T47D (cell line): ENCODE measurements at places on chromosomes 6 and 20.
A peak's percentile ranks its signal among the peaks of the same experiment; 100 is the strongest.

DNA sequence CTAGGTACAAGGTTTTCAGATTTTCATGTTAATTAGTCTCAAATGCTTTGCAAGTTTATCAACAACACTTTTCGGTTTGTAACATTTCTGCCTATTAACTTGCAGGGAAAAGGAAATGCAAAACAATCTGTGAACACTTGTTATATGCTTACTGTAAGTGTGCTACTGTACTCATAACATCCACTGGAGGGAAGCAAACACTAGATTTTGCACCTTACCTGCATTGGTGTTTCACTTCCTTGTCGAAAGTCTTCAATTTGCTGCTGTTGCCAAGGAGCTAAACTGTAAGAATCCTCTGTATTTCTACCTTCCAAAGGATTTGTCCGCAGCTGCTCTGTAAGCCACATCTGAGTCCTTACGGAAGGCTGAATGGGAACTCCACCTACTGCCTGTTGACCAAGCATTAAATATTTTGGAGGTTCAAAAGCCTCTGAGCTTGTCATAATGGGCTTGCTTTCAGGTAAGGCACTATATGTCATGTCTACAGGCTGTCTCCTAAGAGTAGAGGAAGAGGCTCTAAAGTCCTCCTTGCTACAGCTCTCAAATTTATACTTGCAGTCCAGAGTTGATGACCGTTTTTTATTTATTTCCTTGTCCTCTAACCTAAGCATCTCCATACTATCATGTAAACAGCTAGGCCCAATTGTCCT, 17.3 kb downstream of the PLN start:
- DNase-seq: peak; percentile 76

DNA sequence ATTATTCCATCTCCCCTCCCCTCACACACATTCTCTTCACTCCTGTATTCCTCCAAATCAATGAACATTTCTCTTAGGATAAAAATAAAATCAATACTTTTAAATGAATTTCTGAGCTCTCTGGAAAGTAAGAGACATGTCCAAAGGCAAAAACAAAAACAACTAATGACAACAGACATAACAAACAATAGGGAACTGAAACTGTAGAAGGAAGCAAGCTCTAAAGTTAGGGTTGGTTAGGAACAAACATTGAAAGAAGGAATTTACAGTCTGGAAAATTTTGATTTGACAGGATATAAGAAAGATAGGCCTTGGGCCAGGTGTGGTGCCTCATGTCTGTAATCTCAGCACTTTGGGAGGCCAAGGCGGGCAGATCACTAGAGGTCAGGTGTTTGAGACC, 17.5 kb upstream of the MYCT1 start:
- DNase-seq: no peak

DNA sequence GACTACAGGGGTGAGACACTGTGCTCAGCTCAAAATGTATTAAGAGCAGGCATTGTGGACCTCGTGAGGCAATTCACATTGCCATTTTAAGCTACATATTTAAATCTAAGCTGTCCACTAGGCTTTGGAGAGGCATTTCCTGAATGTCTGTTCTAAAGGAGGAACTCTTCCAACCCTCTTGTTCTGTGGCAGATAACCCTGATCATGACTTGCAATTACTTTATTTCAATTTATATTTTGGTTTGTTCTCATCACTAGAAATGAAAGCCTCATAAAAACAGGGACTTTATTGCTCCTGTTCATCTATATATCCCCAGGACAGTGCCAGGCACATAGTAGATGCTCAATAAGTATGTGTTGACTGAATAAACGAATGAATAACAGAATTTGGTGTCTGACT, 84.0 kb upstream of the SALL4 start:
- DNase-seq: no peak

DNA sequence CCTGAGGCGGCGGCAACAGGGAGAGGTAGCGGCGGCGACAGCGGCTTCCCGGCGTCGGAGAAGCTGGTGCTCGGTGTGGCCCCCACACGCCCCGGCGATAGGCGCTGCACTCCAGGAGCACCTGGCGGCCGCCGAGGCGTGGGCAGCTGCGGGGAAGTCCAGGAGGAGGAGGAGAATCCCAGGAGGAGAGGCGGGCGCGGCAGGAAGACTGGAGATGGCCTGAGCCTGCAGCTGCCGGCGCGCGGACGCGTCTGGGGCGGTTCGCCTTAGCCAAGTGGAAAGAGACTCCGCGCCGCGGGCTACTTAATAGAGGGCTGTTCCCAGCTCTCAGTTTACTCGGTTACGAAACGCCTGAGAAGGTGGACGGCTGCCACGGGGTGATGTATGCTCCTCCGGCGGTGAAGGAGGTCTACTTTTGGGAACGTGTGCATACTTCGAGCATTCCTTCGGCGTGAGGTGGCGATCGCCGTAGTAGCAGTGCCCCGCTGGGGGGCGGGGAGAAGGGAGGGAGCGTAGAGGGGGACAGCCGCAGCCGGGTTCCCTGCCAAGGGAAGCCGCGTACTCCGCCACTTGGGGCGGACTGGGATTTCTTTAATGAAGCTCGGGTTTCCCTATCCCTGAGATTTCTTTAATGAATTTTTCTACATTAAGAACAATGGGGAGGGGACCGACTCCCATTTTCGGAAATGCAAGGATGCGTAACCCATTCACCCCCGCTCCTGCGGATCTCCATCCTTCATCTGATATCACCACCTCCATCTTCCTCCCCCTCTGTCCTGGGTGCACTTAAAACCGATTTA, at the start of gene COL12A1:
COL12A1 (minus strand) TSS at position 278 of the 800 bp plus-strand sequence. CDS start 3,261 bp downstream, outside the sequence.
- peak; percentile 95 for DNase-seq

DNA sequence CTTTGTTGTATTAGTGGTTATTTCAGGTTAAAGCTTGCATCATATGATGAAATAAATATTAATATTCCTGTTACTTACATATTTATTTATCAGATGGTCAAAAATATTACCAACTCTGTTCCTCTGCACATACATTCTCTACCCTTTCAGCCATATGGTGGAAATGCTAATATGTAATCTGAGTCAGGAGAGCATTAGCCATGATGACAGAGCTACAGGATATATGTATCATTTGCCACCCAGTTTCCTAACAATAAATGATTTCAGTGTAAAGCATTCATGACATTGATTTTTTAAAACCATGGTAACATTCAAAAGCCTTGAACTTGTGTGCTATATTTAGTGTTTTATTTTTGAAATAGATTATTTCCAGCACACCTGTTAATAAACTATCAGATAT, 16.6 kb downstream of the POPDC3 start:
- DNase-seq: no peak

DNA sequence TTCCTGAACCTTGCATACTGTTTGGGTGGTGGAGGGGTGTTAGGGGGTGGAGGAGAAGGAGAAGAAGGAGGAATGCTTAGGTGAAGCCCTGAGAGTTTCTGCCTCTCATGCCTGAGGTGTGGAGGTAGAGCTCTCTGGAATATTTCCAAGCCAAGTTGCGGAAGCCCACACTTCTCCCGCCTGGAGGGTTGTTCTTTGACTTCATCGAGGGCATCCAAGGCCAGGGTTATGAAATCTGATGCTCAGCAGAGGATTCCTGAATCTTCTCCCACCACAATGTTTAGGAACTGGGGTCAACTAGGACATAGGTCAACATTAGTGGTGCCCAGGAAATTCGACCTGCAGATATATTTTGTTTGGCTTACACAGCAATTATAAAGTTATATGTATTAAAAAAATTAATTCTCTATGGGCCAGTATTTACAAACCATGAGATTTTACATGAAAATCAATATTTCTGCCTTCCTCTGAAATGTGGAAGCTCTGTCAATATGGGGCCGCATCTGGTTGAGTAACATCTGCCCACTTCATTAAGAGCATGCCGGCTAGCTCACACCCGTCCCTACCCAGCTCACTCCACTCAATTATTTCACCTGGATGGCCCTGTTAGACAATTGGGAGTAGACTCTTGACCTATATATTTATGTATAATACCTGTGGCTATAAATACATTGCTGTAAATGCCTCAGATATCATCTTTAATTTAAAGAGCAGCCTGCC, 257.1 kb upstream of the ZFP64 start:
- no peak for DNase-seq

DNA sequence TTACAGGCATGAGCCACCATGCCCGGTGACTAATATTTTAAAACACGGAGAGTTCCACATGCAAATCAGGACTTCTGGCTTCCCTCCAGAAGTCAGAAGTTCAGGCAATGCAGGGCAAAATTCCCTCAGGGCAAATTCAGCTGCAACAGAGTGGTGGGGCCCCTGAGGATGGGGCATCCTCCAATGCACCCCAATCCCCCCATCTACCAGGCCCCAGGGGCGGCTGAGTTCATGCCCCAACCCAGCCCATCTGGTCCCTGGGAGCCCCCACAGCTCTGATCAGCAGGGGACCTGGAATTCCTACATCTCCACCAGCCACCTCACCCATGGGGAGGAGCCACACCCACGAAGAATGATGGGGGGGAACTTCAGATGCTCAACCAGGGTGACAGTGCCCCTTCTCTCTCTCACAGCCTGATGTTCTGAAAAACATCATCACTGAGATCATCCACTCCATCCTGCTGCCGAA, 22.6 kb downstream of the BPIFB1 start:
- no peak for DNase-seq

DNA sequence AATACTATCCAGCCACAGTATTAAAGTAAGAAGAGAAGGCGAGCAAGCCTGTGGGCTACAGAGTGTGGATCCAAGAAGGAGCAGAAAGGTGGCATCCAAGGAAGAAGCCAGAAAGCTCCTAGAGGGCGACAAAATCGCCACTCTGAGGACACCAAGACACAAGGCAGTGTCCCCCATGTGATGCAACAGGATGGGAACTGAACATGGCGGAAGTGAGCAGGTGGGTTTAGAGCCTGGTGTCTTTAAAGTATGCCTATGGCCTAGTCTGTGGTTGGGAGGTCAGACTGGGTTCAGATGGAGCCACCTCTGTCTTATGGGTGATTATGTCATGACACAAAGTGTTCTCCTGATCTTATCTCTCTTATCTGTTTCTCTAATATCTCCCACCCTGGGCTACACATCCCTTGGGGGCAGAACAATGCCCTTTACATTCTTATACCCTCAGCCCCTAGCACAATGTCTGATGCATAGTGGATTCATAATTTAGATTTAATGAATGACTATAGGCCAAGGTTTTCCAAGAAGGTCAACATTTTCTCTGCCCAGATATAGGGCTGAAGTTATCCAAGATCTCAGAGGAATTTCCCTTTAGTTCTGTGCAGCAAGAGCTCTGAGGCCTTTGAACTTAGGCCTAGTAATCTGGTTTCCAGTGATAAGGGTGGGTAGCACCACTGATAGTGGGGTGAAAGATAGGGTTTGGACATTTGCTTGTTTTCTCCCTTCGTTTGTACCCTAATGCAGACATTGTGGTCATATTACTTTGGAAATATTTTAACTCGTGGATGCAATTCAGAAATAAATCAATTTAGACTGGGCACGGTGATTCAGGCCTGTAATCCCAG, 167.3 kb upstream of the AKIRIN2 start:
- DNase-seq: no peak

DNA sequence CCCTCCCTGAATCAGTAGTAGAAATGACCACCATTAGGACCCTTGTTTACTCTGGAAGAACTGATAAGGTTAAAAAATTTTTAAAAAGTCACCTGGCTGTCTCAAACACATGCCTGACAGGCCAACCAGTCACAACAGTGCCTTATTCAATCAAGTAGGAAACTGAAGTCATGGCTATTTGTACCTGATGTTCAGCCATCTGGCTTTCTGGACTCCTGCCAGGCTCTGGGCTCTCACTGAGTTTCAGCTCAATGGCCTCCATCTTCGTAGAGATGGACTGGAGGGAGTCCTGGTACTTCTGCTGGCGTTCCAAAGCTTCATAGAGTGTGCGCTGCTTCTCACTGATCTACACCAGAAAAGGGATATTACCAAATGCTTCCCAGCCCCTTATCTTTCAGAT, 343.8 kb downstream of the SYNE1 start:
- no peak for DNase-seq

DNA sequence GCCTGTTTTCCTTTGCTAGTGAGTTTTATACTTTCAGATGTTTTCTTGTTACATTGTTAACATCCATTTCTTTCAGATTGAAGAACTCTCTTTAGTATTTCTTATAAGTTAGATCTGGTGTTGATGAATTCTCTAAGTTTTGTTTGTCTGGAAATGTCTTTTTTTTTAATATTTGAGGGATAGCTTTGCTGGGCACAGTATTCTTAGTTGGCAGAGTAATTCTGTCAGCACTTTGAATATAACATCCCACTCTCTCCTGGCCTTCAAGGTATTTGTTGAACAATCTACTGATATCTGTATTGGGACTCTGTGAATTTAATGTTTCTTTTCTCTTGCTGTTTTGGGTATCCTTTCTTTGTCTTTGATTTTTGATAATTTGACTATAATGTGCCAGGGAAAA, 79.4 kb upstream of the UST start:
- no peak for DNase-seq
